ENCODE measurements at places on chromosomes 12 and 14.
A peak's percentile ranks its signal among the peaks of the same experiment; 100 is the strongest.

DNA sequence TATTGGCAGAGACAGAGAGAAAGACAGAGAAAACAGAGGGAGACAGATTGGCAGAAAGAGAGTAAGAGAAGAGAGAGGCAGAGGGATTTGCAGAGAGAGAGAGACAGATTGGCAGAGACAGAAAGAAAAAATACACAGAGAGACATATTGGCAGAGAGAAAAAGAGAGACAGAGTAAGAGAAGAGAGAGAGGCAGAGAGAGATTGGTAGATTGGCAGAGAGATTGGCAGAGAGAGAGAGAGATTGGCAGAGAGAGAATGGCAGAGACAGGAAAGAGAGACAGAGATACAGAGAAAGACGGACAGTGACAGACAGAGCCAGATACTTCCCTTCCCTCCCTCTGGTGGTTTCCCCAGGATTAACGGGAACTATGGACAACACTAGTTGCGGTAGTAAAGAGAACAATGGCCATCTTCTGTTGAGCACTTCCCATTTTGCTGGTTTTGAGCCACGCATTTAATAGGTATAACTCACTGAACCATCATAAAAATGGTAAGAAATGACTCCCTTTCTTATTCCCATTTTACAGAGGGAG, 2.6 kb upstream of the NOS1 start:
- DNase-seq, result no peak

DNA sequence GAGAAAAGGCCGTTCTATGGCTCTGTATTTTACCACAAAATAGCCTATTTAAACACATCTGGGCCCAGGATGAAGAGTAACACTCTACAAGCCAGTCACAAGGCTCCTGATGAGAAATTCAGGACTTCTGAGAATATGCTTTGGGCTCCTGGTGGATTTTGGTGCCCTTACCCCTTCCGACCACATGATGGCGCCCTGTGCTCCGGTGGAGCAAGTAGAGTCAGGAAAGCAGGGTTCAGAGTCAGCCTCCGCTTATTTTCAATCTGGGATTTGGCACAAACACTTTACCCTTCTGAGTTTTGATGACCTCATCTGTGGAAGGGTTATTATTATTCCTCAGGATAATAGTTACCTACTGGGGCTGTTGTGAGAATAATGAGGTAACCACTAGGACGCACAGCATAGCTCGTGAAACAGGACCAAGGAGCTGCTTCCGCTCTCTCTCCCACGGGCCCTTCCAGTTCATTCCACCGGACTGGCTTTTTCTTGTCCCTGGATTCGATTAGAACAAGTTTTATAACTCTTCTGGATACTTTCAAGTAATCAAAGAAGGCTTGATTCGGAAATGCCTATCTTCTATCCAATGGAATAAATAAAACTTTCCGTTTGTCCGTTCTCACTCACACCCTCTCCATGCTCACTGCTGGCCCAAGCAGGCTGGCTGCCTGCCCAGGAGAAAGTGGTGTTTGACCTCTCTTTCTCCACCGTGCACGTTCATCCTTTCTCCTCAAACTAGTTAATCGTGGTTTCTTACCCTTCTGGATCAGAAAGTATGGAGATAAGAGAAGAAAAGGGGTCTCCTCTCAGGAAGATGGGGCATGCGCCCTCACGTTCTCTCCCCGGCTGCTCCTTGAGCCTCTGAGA, 104.6 kb downstream of the GALC start:
- peak; percentile 8 for DNase-seq

DNA sequence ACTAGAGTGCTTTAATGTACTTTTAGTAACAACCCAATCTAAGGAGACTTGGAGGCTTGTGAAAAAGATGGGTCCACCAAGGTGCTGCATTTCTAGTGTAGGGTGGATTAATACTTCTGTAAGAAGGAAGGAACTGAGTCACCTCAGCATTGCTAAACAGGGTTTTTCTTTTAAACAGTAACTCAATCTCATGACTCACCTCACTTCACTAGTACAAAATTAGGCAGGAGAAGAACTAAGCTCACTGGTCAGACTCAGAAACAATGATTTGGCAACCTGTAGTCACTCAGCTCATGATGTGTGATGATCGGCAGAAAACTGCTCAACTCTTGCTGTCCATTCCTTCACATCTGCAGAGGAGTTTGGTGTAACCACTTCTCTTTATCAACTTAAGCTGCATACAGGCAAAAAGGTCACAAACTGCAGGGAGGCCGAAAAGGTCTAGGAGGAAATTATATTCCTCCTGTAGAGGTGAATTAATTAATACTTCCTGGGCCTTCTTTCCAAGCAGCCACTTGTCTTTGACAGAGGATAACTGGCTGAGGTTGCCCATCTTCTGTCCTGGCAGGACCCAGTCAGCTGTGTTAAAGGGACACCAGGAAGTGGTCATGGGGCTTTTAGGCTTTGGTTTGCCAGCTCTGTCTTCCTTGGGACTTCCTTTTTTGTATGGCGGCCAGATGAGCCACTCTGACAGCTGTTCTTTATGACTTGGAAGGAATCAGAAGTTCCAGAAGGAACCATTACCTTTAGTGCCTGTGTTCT, 466.9 kb downstream of the FUT8 start:
- DNase-seq, result no peak

DNA sequence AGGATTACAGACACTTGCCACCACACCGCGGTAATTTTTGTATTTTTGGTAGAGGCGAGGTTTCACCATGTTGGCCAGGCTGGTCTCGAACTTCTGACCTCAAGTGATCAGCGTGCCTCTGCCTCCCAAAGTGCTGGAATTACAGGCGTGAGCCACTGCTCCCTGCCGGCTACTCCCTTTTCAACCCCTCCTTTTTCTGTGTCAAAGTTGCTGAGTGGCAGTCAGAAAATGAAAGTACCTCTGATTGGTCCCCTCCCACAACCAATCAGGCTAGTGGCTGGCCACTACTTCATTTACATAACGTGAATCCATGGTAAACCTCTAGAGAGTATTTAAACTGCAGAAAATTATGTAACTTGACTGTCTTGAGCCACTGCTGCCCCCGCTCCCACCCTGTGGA, 5.9 kb downstream of the RESF1 start:
- DNase-seq, result no peak

- DNase-seq, result no peak
Observed at GRCh38 chr14:58541633-58542022, 96.1 kb upstream of the DACT1 start.

GRCh38 chr14:50230701-50231474, 490 bp downstream of the SOS2 start:
- peak; percentile 58 for DNase-seq

DNA sequence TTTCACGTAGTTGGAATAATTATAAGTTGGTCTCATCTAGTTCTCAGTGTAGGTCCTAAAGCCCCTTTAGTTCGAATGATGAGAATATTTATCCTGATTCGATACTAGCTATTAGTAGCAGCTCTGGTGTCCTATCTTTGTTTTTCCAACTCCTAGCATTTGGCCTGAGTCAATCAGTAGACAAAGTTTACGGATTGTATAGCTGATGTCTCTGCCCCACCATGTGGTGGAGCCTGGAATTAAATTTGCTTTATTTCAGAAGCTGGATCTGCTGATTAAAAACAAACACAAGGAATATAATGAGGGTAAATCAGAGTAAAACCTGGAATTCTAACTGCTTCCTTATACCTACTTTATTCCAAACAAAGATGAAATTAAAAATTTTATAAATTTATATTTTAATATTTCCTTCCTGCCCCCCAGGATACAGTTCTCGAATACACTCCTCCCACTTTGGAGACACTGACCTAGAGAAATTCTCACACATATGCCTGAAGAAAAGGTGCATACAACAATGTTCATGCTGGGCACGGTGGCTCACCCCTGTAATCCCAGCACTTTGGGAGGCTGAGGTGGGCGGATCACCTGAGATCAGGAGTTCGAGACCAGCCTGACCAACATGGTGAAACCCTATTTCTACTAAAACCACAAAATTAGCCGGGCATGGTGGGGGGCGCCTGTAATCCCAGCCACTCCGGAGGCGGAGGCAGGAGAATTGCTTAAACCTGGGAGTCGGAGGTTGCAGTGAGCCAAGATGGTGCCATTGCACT, 7.6 kb upstream of the BRMS1L start:
- peak; percentile 32 for DNase-seq

DNA sequence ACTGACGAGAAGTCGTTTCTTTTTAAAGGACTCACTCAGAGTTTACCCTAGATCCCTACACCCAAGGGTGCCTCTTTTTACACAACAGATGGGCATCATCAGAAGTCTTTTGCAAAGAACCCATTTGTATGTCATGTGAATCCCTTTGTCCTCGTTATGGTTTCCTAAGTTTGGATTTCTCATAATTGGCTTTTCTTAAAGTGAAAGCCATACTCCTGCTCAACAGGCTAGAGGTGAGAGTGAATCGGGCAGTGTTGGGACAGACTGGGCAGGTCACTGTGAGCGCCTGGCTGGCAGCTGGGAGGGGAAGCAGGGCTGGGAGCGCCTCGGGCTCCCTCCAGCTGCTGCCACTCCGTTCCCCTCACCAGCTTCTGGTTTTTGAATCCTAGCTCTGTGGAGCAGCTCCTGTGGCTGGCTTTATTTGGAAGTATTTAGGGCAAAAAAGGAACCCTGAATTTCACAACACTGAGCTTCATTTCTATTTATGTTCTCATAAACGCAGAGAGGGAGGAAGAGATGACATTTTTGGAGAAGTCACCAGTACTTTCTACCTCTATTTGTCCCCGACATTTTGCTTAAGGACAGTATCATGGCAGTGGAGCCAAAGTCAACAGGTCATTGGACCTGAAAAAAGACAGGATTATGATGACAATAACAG, 63.8 kb upstream of the ACTN1 start:
- DNase-seq, result peak; percentile 49

All from transverse colon (tissue), 4 donors.